ENCODE measurements at places on chromosomes 3 and 15.

- no peak for DNase-seq
These were observed 125.4 kb upstream of the RAD18 start for GRCh38 chr3:9088441-9089353.

GRCh38 chr15:41944313-41944940, 27.9 kb downstream of the EHD4 start:
- DNase-seq = no peak

GRCh38 chr15:63943829-63944680, 102.2 kb downstream of the DAPK2 start:
- DNase-seq = no peak

GRCh38 chr3:97495896-97496295, 268.7 kb upstream of the ARL6 start:
- DNase-seq = no peak

DNA sequence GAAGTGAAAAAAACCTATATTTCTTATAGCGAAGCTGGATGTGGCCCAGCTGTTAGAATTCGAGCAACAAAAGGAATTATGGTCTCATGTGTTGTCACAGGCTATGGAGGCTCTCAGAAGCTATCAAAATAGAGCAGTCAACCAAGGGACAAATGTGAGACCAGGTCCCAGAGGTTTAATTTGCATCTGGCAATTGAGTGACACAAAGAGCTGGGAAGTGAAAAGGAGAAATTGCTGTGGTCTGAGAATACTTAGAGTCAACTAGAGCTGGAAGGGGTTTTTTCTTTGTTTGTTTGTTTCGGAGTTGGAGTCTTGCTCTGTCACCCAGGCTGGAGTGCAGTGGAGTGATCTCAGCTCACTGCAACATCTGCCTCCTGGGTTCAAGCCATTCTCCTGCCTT, 61.3 kb upstream of the SMAD3 start:
- no peak for DNase-seq

Measured in activated gamma-delta T cell treated with anti-CD3 and anti-CD28 coated beads, Interleukin-2, amount 50 U/mL, for 16 hours (primary cell).